ENCODE measurements at places on chromosomes 2 and 18. TPM values are rescaled to one million over a fixed set of nuclear protein-coding genes. Genes with fewer than 3 reads are reported as not detected.

TMEM247 gene
- not detected for total RNA-seq

SP140L gene
- 10.9 TPM for total RNA-seq

ANO7 gene
- total RNA-seq, result 0.66 TPM

LHCGR gene
- total RNA-seq, result not detected

SFT2D3 gene
- total RNA-seq, result 3.4 TPM

GLI2 gene
- 1.4 TPM for total RNA-seq

ATP6V1B1 gene
- 1.6 TPM for total RNA-seq

SLC19A3 gene
- total RNA-seq, result 1.0 TPM

GKN1 gene
- not detected for total RNA-seq

MC4R gene
- not detected for total RNA-seq

IL36G gene
- total RNA-seq, result not detected

C1QL2 gene
- total RNA-seq, result not detected

RNPEPL1 gene
- total RNA-seq, result 48.5 TPM

TRIM43 gene
- total RNA-seq, result not detected

GALNT13 gene
- total RNA-seq, result 0.52 TPM

GRHL1 gene
- 1.5 TPM for total RNA-seq

RFX8 gene
- total RNA-seq, result not detected

B3GNT2 gene
- total RNA-seq, result 7.5 TPM

MOB4 gene
- total RNA-seq, result 9.2 TPM

OR6B2 gene
- not detected for total RNA-seq

CPO gene
- total RNA-seq, result 0.16 TPM

EHD3 gene
- 0.46 TPM for total RNA-seq

DYSF gene
- 1.5 TPM for total RNA-seq

PPP1R1C gene
- 0.20 TPM for total RNA-seq

TMEFF2 gene
- total RNA-seq, result not detected

PPP4R3B gene
- 34.2 TPM for total RNA-seq

CRACDL gene
- total RNA-seq, result 6.3 TPM

GAL3ST2 gene
- total RNA-seq, result not detected

BOLA3 gene
- total RNA-seq, result 7.2 TPM

ALKAL2 gene
- 32.3 TPM for total RNA-seq

TTN gene
- total RNA-seq, result 5.4 TPM

UGT1A4 gene
- total RNA-seq, result not detected

STPG4 gene
- total RNA-seq, result not detected

NEU2 gene
- total RNA-seq, result not detected

PROKR1 gene
- not detected for total RNA-seq

GCC2 gene
- 23.2 TPM for total RNA-seq

LAMA1 gene
- total RNA-seq, result 0.75 TPM

FOXI3 gene
- not detected for total RNA-seq

SMYD1 gene
- 0.16 TPM for total RNA-seq

TUBB8B gene
- total RNA-seq, result not detected

CYP27C1 gene
- total RNA-seq, result 0.03 TPM

HOXD8 gene
- total RNA-seq, result 0.58 TPM

ABCG8 gene
- total RNA-seq, result 0.03 TPM

PRKAG3 gene
- not detected for total RNA-seq

ACTG2 gene
- total RNA-seq, result 2.1 TPM

ACADL gene
- 19.2 TPM for total RNA-seq

ADAM23 gene
- total RNA-seq, result 0.57 TPM

THSD7B gene
- not detected for total RNA-seq

AQP4 gene
- total RNA-seq, result 0.78 TPM

DLGAP1 gene
- 0.47 TPM for total RNA-seq

TNFRSF11A gene
- total RNA-seq, result 0.98 TPM

AKAIN1 gene
- not detected for total RNA-seq

Data from pancreas (tissue), 10 donors.